ENCODE measurements at places on chromosomes 7 and 10.
A peak's percentile ranks its signal among the peaks of the same experiment; 100 is the strongest.

DNA sequence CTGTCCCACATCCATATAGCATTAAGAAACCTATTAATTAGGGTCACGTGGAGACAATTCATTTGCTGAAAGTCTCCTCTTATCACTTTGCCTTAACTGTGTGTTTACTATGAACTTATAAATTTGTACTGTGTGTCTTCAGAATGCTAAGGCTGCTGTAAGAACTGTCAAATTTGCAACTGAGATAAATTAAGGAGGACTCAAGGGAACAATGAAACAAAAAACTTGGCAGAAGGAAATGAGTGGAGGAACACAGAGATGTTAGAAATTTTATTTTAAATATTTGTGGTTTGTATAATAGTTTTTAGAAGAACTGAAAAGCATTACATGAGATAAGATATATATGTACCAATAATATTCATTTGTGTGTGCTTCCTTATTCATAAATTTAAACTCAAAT lies 1005.3 kb upstream of the SORCS1 start:
- no peak for DNase-seq

GRCh38 chr7:28954946-28955345 lies 3.2 kb downstream of the TRIL start:
- no peak for DNase-seq

- peak; percentile 36 for DNase-seq
These were observed 121.3 kb upstream of the WIPF3 start for GRCh38 chr7:29684787-29685650.

- no peak for DNase-seq
These were observed 107.9 kb upstream of the FEZF1 start for GRCh38 chr7:122412441-122412840.

- no peak for DNase-seq
These were observed 155.6 kb upstream of the LAMB4 start for GRCh38 chr7:108285778-108286177.

DNA sequence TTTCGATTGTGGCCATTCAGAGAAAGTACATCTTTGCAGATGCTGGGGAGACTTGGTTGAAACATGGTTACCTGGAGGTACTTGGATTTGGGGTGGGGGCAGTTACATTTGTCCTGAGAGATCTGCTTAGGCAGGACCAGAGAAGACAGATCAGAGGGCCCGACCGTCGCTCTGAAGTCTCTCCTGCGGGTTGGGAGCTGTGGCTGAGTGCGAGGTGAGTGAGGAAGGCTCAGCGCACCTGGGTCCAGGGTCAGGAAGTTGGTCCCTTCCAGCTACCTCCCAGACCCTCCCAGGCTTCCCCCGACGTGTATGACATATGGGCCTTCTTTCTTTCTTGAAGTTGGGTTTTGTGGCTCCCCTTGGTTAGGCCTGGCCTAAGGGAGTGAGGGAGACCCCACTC lies 56.3 kb downstream of the LHPP start:
- no peak for DNase-seq

DNA sequence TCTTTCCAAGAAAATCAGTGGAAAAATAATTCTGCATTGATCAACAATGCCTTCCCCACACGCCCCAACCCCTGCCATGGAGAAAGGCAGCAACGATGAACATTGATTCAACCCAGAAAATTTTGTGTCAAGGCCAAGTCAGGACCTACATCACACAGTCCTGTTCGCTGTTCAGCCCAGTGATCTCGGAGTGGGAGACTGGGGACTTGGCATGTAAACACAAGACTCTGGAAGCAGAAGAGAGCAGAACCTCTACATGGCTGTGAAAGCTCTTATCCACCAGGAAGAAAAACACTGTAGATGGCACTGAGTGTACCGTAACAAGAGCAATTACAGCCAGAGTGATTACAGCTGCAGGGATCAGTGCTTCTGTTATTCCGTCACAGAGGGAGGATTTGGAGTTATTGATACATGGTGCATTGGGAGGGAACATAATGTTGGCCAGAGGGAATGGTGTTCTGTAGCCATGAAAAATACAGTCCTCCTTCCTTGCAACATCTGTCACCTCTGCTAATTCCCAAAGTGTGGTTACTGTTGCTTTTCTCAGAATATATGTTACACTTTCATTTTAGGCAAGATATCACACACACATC lies 136.6 kb downstream of the IQUB start:
- DNase-seq: no peak

DNA sequence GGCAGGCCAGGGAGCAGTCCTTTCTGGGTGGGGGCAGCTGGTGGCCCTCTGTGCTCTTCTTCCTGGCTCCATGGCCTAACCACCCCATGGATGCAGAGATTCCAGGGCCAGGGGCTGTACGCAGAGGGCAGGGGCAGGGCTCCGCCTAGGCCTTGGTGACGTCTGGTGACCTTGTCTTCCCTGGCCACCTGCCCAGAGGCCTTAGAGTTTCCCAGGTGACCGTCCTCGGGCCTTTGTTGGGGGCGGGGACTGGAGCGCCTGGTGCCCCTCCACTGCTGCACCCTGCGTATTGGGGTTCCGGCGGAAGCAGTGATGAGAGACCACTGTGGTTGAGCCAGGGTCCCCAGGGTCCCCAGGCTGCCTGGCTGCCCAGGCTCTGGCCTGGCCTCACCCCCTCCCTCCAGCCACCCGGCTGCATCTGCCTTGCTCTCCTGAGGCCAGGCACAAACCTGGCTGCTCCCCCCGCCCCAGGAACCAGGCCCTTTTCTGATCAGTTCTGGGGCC lies 10.3 kb downstream of the PWWP2B start:
- no peak for DNase-seq

GRCh38 chr10:38605153-38605661 lies 511.1 kb downstream of the ZNF37A start:
- no peak for DNase-seq

DNA sequence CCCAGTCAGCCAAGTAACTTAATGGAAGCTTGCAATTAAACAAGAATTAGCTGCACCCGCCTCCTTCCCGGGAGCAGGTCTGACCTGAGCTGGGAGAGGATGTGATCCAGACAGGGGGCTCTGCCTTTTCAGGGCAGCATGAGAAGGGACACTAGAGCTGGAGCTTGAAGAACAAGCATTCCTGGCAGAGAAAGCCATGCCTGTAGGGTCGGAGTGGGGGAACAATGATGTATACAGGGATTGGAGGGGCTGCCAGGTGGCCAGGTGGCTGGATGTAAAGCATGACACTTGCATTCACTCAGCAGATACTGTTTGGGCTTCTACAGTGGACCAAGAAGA lies 112.5 kb downstream of the GRK5 start:
- DNase-seq: no peak

- no peak for DNase-seq
These were observed 92.0 kb downstream of the FAM53B start for GRCh38 chr10:124652200-124652599.

DNA sequence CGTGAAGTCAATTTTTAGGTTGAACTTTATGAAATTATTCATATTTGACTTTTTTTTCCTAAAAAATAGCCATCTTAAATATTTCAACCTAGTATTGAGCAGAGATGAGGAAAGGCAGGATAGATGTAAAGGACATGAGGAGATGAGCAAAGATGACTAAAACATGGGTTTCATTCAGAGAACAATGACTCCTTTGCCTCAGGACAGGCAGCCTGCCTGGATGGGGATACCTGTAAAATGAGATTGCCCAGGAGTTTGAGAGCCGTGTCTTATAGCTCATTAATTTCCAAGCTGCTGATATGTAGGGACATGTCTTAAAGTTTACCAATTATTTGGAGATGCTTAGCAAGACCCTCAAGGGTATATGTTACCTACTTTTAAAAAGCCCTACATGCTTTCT lies 243.8 kb upstream of the MDFIC start:
- DNase-seq: no peak

- no peak for DNase-seq
These were observed 147.1 kb downstream of the SLC25A13 start for GRCh38 chr7:96174812-96175211.

GRCh38 chr7:129804111-129804889 lies 148.5 kb downstream of the UBE2H start:
- no peak for DNase-seq

DNA sequence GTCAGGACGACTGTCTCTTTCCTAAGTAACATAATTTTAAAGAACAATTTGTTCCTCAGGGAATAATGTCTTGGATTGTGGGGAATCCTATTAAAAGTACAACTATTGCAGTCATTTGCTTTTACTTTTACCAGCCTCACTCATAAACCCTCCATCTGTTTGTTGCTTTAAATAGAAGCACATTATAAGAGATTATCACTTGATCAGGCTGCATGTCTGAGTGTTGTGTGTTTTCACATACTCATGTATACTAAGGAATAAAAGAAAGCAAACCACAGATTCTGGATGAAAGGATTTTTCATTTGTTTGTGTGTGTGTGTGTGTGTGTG lies 1077.8 kb downstream of the KCNMA1 start:
- DNase-seq: no peak

GRCh38 chr10:125160856-125161706 lies 718 bp upstream of the CTBP2 start:
- no peak for DNase-seq

DNA sequence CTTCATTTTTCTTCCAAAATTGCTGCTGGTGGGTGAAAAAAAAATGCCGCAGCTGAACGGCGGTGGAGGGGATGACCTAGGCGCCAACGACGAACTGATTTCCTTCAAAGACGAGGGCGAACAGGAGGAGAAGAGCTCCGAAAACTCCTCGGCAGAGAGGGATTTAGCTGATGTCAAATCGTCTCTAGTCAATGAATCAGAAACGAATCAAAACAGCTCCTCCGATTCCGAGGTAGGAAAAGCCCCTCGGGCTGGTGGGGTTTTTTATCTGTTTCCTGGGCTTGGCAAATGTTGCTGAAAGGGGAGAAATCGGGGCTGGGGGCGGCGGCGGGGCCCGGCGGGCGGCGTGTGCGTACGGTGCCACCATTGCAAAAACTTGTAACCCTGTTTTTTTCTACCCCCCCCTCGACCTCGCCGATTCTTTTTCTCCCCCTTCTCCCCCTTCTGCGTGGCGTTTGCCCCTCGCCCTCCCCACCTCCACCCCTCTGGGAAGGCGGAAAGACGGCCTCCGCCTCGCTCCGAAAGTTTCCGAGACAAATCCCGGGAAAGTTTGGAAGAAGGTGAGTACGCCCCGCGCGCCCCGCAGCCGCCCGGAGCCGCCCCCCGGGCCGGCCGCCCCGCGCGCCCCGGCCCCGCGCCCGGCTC lies 789 bp downstream of the TCF7L2 start:
- DNase-seq: no peak

- no peak for DNase-seq
These were observed 12.8 kb upstream of the MMP21 start for GRCh38 chr10:125788156-125789034.

GRCh38 chr10:1418031-1418550 lies 319.2 kb downstream of the ADARB2 start:
- DNase-seq: no peak

GRCh38 chr10:92047215-92047614 lies 123.6 kb downstream of the BTAF1 start:
- no peak for DNase-seq

- no peak for DNase-seq
These were observed 140.5 kb upstream of the BTBD16 start for GRCh38 chr10:122130474-122131110.

DNA sequence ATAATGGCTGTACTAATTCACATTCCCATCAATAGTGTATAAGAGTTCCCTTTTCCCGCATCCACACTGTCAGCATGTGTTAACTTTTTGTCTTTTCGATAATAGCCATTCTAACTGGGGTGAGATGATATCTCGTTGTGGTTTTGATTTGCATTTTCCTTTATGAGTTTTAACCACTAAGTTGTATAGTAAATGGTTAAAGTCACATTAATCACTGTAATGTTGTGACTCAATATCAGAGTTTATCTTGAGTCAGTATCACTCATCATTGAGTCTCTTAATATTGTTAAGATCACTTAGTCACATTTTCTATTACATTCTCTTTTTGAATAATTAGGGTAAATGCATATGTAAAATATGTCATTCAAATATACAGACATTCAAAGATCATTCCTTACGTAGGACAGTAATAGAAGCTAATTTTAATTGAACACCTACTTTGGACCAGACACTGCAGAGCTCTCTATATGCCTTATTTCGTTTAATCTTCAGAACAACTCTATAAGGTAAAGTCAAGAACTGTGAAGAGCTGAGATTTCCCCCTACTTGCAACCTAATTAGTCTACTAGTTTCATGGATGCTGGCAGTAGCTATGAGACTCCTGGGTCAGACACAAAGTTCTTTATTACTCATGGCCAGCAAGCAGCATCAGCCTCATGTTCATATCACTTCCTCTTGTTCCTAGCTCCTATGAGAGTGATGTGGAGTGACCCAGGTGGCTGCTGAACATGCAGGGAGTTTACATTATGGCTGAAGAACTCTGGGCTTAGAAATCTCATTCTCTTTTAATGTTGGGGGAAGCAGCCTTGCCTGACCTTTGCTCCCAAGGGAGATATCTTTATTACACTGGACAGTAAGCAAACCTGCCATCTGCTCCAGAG lies 30.5 kb downstream of the CREB5 start:
- no peak for DNase-seq

- no peak for DNase-seq
These were observed 100.2 kb upstream of the SP4 start for GRCh38 chr7:21327422-21328409.

DNA sequence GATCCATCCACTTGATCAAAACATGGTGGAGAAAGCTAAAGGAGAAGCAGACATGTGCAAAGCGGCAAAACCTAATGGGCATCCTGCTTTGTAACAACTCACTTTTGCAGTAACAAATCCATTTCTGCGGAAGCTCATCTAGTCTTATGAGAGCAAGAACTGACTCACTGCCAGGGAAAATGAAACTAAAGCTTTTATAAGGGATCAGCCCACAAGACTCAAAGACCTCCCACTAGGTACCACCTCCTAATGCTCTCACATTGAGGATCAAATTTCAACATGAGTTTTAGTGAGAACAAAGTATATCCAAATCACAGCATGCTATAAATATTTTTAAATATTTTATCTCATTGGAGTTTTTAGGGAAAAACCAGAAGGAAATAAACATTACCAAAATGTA lies 120.1 kb upstream of the GNAI1 start:
- no peak for DNase-seq

DNA sequence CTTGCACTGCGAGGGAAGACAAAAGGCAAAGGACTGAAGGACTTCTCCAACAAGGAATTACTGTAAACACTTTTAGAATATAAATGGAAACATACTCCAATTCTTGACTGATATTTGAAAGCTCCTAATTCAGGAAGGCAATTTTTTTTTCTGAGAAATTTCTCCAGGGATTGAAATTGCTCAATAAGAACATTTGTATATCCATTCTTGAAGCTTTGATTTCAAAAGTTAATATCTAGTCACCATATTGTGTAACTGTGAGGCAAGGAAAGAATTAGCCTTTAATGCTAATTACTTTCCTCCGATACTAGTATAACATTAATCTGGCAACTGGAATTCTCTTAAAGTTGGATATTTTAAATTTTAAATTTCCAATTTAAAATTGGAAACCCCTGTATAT lies 188.4 kb upstream of the COL1A2 start:
- DNase-seq: no peak

All from T-helper 2 cell treated with Interferon-gamma antibody and Interleukin-4, amounts not matched to agents 5 μg/mL and 100 μg/mL, for 36 hours (primary cell).